ENCODE measurements at places on chromosomes 1 and 21.

DNA sequence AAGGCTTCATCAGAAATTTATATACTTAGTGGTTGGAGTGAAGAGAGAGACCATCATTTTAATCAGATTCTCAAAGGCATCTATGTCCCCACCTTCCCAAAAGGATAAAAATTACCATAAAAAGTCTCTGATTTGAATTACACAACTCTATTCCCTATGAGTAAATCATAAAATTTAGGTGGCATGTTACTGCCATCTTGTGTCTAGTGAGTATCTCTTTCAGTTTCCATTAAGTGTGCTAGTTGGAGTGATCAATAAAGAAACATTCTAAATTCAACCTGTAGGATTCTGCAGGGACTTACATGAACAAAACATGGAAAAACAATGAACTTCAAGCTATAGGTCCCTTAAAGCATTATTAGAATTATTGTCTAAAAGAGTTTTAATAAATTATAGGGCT is 655.4 kb downstream of the LTN1 start:
- DNase-seq: no peak

DNA sequence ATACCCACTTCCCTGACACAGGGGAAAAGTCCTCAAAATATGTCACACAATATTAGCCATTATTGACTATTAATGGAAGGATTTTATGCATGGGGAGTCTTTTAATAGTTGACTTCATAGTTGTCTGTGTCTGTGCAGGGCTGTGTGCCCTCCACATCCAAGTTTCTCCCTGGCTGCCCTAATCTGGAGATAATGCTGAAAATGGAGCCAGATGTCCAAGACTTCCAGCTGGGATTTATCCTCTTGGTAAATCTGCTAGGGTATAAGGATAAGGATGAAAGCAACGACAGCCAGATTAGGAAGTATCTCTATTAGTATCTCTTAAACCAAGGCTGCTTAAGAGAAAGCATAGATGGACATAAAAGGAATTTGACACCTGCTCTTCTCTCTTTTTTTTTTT is 42.1 kb downstream of the CDK18 start:
- DNase-seq: no peak

DNA sequence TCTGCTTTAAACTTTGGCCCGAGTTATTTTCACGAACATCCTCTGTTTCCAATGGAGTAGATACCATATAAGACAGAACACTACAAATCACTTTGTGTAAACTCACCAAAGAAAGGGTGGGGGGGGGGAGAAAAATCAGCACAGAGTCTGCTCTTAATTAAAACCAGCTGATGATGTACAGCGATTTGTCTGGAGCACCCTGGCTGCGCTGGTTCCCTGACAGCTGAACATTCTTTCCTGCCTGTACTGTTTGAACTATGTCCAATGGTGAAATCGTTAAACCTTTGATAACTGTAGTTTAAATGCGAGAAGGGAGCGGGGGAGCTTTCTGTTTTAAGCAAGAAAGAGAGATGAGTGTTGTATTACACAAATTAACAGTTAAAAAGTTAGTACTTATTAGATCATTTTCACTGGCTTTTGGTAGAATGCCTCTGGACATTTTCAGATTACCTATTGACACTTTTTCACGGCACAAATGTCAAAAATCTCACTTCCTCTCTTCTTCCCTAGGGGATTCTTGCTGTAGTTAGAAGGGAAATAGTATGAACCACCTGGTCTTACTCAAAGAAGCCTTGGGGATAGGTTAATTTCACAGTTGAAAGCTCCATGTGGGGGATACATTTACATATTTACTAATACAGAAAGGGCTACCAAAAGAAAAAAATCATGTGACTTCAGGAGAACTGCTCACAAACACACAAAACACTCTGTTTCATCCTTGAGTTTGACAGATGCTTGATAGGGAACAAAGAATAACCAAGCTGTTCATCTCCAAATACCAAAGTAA is 140.2 kb upstream of the RUNX1 start:
- no peak for DNase-seq

DNA sequence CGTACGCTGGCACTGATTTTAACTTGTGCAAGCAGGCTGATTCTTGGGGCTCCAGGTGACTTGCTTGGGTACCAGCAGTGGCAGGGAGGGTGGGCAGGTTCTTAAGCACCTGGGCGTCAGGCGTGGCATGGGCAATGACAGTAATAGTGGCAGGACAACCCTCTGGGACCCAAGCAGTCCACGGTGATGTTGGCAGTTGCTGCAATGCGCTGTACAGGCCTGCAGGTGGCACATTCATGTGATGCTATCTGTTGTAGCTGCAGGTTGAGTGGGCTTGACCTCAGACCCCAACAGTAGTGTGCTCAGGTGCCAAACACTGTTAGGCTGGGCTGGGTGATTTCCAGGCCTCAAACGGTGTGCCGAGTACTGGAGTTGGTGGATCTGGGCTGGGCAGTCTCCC is 10.2 kb upstream of the OR10J4 start:
- DNase-seq: no peak

DNA sequence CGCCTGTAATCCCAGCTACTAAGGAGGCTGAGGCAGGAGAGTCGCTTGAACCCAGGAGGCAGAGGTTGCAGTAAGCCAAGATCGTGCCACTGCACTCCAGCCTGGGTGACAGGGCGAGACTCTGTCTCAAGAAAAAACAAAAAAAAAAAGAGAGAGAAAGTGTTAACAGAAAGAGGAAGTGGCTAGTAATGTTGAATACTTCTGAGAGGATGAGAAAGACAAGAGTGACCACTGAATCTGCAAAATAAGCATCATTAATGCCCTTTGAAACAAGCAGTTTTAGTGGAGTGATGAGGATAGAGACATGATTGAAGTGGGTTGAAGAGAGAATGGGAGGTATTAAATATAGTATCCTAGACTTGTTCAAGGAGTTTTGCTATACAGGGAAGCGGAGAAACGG is 11.7 kb downstream of the MPZ start:
- no peak for DNase-seq

DNA sequence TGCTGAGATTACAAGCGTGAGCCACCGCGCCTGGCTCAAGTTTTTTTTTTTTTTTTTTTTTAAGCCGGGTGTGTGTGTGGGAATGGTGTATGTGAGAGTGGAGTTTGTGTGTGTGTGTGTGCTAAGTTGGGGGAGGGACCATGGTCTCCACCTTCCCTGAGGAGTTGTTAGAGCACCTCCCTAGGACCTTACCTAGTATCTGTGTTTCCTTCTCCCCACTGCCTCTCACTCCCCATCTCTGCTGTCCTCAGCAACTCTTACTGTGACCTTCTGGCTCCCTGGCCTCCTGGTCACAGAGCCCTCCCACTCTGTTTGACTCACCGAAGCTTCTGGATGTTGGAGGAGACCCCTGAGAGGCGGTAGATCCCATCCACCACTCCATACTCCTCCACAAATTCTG is 10.4 kb downstream of the ARHGAP30 start:
- no peak for DNase-seq

GRCh38 chr1:200029822-200030152 is 2.3 kb downstream of the NR5A2 start:
- no peak for DNase-seq

DNA sequence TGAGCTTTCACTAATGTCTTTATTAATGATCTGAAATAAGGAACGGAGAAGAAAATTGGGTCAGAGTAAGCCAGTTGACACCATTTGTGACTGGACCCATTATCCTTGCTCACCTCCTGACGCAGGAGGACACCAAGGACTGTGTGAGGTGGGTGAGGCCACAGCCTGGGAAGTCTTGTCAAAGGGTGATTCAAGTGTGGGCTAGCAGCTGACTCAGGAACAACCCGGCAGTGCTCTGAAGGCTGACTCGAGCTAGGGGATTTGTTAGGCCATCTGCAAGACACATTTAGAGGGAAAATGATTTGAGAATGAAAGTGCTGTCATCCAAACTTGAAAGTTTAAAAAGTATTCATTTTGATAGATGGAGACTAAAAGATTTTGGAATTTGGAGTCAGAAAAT is 21.2 kb downstream of the PRRX1 start:
- DNase-seq: no peak

- no peak for DNase-seq
Observed at GRCh38 chr1:6024376-6024775, 21.3 kb upstream of the KCNAB2 start.

DNA sequence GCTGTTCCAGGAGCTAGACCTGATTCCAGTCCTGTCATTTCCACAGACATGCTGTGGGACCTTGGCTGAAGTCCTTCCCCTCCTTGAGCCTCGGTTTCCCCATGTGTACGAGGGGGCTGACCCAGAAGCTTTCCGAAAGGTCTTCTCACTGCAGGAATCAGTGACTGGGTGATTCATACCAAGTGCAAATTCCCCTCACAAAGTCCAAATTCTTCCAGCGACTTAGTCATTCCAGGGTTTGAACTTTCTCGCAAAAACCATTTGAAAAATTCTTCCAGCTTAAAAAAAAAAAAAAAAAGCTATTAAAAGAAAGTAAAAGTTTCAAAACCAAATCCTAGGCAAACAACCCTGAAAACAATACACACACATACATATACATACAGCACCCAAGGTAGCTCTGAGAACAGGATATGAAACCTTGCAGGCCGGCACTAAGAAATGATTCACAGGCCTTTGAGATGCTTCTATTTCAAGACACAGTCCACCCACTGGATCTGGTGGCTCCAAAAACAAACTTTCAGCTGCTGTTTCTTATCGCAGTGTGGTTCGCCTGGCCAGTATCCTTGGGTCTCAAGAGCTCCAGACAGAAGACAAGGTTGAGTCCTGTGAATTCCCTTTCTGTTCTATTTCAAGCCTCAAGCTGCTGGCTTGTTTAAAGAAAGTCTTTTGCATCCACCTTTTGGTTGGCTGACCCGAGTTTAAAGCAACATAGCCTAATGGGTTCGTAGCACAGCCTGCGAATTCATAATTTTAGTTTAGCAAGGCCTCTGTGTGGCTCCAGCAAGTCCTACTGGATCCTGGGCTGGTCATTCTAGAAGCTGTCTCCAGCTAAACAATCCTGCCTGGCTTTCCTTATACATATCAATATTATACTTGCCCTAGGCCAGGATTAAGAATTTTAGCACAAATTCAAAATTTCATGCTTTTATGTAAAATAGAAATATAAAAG is 18.0 kb upstream of the ID3 start:
- peak; percentile 71 for DNase-seq

DNA sequence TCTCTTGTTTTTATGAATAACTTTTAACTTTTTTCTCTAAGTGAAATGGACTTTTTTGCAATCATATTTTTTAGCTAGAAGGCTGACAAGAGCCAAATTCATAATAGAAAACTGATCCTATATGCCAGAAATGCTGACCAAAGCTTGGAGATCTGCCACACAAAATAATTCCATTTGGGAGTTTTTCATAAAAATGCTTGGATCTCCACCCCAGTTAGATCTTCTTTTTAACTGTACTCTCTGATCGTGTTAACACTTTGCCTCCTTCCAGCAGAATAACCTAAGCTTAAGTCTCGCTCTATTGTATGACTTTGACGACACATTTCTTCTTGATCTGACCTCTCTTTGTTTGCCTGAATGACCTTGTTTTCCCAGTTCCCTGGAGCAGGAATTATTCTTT is 16.8 kb downstream of the FLG2 start:
- DNase-seq: no peak

GRCh38 chr21:35633501-35633900 is 426.8 kb downstream of the SETD4 start:
- DNase-seq: no peak

GRCh38 chr1:7473223-7474142 is 297.6 kb upstream of the VAMP3 start:
- DNase-seq: no peak

DNA sequence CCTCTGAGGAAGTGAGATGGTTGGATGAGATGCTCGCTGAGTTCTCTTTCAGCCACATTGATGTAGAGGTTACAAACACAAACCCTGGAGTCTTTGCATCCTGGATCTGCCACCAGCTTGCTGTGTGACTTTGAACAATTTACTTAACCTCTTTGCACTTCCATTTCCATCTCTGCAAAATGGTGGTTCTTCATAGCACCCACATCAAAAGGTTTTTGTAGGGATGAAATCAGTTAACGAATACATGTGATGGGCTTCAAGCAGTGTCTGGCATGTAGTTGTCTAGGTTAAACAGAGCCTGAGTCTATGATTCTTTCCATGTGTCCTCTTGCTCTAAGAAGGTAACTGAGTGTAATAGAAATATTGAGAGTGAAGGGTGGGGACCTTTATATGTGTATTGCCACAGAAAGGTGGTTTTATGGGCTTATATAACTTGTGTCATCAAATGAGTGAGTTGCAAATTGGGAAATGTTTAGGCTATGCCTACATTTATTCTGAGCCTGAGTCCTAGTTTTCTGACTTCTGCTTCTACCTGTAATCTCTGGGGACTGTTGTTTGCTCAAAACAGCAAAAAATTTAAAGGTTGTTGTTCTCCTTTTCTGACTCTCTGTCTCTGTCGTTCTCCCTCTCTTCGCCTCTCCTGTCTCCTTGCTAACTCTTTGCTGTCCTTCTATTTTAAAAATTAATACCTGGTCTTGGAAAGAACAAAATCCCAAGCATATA is 27.3 kb upstream of the LRRN2 start:
- DNase-seq: no peak

GRCh38 chr1:29424266-29424665 is 187.9 kb downstream of the PTPRU start:
- no peak for DNase-seq
